ENCODE measurements at places on chromosomes 2 and 18.

DNA sequence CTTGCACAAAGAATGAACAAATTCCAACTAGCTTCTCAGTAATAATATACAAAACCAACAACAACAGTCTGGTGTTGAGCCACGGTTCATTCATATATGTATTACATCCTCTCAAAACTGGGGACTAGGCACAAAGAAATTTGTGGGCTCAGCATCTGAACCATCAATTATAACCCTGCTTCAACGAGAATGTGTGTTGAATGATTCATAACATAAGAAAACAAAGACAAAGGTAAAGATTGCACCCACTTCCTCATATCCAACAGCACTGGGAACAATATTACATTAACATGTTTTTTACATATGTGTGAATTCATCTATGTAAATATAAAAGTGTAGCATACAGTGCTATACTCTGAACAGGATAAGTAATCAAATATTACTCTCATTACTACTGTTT, 144.8 kb downstream of the CDH2 start:
- DNase-seq: no peak

DNA sequence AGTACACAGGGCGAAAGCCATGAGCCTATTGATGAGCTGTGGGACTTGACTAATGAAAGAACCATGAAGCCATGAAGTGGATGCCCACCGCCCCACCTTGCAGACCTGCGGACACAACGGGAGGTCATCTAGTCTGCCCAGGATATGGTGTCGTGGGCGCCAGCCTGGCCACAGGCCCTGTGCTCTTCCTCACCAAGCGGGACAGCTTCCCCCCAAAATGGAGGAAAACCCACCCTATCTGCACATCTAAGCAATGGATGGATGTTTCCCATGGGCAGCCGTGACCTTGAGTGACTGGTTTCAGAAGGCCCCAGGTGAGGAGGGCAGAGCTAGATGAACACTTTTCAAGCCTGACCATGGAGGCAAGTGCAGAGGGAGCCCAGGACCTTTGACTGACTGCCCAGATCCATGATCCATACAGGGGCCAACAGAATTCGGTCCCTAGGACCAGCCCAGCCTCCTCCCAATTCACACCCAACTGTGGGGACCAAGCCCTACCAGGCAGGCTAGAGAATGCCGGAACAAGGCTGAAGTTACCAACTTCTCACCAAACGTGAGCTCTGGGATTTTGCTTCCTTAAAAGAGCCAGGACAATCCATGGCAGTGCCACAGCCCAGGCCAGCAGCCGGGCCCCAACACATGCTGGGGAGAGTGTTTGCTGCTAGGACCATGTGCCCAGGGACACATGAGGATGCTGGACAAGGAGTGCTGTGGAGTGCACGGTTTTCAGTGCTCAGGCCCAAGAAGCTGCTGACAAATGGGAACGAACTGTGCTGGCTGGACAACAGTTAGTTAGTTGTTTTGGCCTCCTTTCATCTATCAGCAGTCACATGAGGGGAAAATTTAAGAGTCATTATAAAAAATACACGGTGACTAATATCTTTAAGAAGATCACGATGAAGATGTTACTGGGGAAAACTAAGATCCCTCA, 249.4 kb downstream of the HDAC4 start:
- DNase-seq: no peak

GRCh38 chr2:67777010-67777409, 285.8 kb downstream of the C1D start:
- no peak for DNase-seq

- peak; percentile 2 for DNase-seq
Observed at GRCh38 chr2:38444247-38444646, 67.2 kb upstream of the ATL2 start.

DNA sequence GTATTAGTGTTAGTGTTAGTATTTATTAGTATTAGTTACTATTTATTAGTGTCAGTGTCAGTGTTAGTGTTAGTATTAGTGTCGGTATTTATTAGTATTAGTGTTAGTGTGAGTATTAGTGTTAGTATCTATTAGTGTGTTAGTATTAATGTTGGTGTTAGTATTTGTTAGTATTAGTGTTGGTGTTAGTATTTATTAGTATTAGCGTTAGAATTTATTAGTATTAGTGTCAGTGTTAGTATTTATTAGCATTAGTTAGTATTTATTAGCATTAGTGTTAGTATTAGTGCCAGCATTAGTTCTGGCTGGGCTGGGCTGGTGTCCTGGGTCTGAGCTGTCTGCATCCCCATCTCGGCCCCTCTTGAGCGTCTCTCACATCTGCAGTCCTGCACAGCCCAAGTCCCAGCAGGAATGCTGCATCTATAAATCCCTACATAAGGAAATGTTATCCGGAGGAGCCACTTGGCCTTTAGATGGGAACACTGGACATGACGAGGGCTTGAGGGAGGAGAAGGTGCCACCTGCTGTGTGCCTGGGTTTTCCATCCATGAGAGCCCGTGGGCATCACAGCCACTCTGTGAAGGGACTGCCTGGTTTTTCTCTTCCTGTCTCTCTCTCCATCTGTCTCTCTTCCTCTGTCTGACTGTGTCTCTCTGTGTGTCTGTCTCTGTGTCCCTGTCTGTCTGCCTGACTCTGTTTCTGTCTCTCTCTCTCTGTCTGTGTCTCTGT, 33.6 kb downstream of the TWIST2 start:
- DNase-seq: no peak

- no peak for DNase-seq
Observed at GRCh38 chr2:109692013-109692743, 78.0 kb downstream of the SOWAHC start.

DNA sequence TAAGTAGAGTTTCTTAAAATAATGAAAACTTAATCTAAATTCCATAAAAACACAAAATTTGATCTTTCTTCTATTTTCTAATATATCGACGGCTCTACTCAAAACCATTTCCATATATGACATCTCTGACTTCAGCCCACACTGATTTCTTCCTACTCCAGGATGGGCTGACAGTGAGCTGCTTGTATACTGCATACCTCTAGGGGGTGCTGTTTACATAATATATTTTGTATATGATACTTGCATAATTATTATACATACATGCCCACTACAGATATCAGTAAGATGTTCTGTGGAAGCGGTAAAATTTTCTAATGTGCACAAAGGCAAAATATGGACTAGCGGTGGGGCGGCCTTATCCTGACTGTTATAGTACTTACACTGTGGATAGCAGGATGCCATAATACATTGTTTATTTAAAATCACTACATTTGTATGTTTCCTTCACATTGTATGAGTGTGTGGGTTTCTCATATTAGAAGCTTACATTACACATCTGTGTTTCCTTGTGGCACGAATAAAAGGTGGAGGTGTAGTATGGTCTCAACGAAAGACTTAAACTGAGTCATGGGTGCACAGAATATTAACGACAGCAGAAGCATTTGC, 66.1 kb upstream of the NXPH2 start:
- peak; percentile 51 for DNase-seq

DNA sequence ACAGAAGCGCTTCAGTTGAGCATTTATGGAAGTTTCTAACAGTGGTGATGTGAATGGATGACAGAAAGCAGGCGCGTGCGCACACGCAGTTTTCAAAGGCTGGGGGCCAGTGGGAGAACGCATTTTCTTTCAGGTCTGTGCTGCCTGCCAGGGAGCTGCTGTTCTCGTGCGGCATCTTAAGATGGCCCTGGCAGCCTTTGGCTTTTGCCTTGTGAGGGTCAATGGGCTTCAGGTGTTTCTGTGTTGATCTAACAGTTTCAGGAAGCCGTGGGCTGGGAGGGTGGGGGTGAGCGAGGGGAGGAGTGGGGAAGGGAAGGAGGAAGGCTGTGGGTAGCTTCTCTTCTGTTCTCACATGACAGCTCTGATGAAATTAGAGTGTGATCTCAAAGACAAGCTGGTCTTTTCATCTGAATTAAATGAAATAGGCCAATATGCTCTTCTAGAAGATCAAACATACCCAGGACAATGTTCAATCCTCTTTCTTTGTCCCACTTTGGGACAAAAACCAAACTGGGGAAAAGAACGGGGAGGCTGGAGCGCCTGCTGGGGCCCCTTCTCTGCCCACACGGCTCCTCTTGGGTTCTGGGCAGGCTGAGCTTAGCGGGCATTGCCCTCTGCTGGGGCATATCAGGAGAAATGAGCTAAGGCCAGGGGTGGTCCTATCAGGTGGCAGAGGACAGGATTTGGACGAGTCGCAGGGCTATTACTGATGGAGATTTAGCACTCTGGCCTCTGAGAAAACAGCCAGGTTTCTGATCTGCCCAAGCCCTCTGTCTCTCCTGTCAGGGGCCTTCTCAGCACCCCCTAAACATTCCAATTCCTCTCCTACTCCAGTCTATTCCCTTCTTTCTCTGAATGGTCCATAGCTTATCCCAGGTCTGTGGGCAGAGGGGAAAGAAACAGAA, 126.2 kb upstream of the LGALSL start:
- no peak for DNase-seq

GRCh38 chr2:197894751-197895274, 90.4 kb downstream of the PLCL1 start:
- no peak for DNase-seq

GRCh38 chr2:34096562-34097171, 497.6 kb upstream of the FAM98A start:
- DNase-seq: no peak

GRCh38 chr2:167198009-167198408, 309.7 kb downstream of the XIRP2 start:
- DNase-seq: no peak

DNA sequence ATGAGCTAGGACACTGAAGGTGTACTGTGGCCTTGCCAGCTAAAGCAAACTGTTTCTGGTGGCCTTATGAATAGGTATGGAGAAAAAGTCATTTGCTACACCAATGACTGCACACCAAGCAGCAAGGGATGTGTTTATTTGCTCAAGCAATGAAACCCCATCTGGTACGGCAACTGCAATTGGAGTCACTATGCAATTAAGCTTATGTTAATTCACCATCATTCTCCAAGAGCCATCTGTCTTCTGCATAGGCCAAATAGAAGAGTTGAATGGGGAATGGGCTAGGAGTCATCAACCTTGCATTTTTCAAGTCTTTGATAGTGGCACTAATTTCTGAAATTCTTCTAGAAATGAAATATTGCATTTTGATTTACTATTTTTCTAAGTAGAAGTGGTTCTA, 372.0 kb downstream of the KCNJ3 start:
- peak; percentile 99 for DNase-seq

DNA sequence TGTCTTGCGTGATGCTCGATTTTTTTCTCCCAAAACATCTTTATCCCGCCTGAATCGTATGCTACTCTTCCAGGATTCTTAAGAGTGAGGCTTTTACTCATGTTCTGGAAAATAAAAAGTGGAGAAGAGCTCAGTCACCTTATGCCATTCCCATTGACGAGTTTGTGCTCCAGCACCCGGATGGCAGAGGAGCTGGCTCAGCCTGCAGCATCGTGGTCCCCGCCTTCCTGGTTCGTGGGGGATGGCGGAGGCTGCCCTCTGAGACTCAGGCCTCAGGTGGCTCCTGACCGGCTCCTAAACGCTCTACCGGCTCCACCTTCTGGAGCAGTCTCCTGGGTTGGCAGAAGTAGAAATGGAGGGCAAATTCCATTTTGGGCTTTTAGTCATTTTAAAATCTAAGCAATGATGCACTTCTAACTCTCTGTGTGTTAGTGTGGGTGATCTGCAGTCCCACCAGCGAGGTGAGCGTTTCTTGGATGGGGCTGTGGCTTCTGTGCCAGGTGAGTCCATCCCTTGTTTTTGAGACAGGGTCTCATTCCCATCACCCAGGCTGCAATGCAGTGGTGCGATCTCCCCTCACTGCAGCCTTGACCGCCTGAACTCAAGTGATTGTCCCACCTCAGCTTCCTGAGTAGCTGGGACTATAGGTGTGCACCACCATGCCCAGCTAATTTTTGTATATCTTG, 27.8 kb downstream of the RTP5 start:
- DNase-seq: no peak

DNA sequence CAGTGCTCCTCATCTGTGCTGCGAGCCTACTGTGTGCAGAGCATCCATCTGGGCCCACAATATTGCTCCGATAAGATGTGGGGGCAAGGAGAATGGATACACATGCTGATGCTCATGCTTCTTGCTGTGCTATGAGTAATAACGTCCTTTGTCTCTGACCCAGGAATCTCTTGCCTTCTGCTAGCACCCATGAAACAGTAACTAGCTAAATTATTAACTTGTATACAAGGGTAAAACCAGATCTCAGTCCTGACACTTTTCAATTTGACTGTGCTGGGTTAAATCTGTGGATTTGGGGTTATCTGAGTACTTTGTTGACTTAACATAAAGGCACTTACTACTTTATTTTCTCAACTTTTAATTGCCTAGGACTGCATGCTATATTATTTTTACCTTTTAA, 357.6 kb downstream of the SLC4A3 start:
- no peak for DNase-seq

DNA sequence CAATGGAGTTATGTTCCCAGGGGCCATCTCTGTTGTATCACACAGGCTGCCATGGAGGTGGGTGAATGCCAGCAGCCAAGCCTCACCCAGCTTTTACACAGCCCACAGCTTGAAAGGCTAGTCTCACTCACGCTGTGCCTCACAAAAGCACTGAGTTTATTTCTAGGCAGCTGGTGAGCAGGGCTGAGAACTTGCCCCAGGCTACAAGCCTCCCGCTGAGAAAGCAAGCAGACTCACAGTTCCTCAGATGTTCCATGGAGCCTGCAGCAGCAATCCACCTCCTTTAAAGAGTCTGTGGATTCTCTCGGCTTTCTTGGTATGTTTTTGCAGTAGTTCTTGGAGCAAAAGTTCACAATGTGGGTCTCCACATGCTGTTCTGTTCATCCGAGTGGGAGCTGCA, 40.9 kb upstream of the ALKAL2 start:
- DNase-seq: no peak

DNA sequence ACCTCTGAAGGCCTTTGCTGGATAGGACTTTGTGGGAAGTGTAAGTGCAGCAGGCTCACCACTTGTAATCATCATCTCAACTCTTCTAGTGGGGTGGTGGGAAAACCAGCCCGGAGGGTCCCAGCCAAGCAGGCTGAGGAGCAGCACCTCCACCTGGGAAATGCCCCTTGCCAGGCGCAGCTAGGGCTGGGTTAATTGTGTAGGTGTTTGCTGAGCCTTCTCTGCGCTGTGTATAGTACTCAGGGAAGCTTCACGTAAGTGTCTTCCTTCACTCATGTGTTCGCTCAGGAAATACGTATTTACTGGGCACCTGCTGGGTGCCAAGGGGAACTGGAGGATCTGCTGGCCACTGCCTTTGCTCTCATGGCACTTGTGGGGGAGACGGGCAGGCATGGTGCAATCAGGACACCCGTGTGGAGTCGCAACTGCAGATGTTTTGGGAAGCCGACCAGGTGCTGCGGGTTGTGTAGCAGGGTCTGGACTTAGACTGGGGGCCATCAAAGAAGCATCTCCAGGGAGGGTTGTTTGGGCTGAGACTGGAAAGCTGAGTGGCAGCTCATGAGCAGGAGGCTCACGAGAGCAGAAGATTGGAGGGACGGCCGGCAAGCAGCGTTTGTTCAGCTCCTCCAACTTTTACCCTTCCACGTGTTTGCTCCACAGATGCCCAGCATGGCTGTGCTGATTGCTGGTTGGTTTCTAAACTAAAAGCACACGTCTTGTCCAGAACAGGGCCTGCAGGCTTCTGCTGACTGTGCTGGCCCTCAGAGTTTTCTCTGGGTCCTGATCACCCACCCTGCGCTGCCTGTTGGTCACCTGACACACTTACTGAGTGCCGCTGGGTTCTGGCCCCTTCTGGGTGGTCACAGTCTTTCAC, 164.6 kb downstream of the LDLRAD4 start:
- no peak for DNase-seq

GRCh38 chr18:68855491-68855890, 57.6 kb downstream of the CCDC102B start:
- DNase-seq: no peak

All from NCI-H446 treated with DMSO at 0.1 percent for 48 hours (cell line).